ENCODE measurements at places on chromosomes 5 and 9.

- no peak for DNase-seq
These were observed 166.9 kb downstream of the CDC42SE2 start for GRCh38 chr5:131430794-131431193.

DNA sequence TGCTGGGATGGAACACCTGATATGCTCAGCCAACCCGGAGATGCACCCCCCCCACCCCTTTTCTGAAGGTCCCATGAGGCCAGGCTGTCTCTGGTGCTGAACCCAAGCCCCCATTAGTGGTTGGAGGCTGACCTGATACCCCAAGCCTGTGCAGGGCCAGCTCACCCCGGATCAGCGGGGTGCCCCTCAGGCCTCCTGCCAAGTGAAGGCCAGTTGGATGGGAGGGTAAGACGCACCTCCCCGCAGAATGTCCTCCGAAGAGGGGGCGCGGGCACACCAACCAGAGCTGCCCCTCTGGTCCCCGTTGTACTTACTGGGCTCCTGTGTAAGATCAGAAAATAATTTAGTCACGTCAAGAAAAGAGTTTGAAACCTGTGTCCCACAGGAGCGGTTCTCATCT is 76.8 kb upstream of the OTULINL start:
- no peak for DNase-seq

DNA sequence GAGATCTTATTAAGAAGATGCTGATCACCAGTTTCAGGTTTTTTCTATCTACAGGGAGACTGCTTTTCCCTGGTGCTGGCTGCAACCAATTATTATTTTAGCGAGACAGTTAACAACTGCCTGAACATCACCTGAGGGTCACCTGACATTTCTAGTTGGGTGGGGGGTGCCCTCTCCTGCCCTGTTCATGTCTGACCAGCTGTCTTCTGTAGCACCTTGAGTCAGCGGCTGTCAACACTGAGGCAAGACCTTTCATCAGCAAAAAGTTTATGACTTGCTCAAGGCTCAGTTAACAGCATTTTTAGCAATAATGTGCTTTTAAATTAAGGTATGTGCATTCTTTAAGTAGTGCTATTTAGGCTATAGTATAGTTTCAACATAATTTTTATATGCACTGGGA is 58.0 kb downstream of the ADCY2 start:
- DNase-seq: no peak

GRCh38 chr5:158074992-158075769 is 216.2 kb upstream of the CLINT1 start:
- peak; percentile 68 for DNase-seq

- DNase-seq: no peak
These were observed 628.8 kb downstream of the PDE4D start for GRCh38 chr5:59264639-59265245.

DNA sequence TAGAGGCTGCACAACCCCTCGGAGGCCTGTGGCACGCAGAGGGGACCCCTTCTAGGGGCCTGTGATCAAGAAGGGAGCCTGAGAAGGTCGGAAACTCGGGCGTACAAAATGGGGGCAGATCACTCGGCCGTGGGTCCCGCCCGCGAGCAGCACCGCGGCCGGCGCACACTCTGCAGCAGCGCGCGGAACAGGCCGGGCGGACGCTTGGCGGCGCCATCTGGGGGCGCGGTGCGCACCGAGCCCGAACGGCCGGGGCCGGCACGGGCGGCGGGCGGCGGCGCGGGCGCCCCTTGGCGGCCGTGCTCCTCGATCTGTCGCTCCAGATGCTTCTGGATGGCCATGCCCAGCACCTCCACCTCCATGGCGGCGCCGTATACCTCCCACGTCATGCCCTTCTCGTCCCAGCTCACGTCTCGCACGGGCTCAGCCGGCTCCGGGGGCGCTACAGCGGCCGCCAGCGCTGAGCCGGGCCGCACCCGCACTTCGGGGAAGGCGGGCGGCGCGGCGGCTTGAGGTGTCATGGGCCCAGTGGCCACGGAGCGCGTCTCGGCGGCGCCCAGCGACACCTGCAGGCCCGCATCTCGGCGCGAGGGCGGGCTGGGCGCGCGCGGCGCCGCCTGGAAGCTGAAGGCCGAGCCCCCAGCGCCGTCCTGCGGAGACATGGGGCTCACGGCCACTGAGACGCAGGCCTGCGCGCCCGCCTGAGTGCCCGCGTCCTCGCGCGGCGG is 13.1 kb downstream of the GPRIN1 start:
- DNase-seq: peak; percentile 76

DNA sequence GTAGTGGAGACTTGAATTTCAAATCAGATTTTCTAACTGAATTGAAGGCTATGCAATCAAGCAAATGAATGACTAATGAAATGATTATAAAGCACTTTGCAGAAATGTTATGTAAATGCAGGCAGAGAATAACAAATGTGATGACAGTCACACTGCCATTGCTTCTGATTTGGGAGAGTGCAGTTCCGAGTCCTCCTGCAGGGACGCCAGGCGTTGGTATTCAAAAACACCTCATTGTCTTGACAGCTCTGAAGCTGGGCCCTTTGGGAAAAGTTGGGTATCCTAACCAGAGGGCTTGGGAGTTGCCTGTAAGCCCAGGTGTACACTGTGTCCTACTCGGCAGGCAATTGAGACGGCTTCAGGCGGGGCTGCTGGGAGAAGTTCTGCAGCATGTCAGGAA is 57.9 kb downstream of the C5orf15 start:
- DNase-seq: no peak

GRCh38 chr9:80596579-80596978 is 1024.8 kb downstream of the TLE4 start:
- DNase-seq: no peak

DNA sequence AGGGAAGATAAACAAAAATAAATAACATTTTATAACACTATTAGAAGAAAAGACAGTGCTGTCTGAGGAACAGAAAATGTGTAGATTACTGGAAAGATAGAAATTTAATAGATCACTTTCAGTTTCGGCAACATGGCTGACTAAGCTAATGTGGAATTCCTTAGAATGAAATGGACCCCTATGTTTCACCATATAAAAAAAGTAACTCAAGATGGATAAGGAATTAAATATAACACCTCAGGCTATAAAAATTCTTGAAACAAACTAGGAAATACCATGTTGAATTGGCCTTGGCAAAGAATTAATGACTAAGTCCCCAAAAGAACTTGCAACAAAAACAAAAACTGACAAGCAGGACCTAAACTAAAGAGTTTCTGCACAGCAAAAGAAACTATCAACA is 558.3 kb downstream of the CHSY3 start:
- no peak for DNase-seq

DNA sequence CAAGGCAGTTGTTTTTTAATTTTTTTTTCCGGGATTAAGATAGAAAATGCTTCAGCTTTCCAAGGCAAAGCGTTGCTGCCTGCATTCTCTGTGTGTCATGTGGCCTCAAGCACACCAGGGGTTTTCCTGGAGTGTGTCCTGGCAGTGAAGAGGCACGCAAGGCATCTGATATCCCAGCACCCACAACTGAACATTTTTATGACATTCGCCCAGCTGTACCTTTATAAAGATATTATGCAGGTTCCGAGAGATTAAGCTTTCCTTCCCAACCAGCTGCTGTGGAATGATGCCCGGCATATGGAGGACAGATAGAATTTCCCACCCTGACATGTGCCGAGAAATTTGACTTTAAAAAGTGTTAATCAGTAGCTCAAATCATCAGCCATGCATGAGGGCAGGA is 205.6 kb downstream of the GADD45G start:
- DNase-seq: no peak

- no peak for DNase-seq
These were observed 1.6 kb downstream of the CCL19 start for GRCh38 chr9:34689512-34689911.

- DNase-seq: no peak
These were observed 159.9 kb downstream of the LURAP1L start for GRCh38 chr9:12934545-12935272.

DNA sequence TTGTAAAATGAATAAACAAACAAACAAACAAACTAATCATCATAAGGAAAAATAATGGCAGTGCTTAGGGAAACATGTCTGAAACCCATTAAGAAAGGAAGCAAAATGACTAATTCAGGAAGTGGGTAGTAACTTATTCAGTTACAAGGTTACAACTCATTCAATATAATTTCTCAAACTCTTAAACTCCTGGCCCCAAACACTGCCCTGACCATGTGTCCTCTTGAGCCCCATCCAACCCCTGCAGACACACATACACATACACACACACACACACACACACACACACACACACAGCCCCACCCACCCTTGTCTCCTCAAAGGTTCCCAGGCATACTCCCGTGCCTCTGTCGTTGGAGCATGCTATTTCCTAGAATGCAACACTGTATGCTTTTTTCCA is 193.9 kb downstream of the SEC61B start:
- DNase-seq: no peak

DNA sequence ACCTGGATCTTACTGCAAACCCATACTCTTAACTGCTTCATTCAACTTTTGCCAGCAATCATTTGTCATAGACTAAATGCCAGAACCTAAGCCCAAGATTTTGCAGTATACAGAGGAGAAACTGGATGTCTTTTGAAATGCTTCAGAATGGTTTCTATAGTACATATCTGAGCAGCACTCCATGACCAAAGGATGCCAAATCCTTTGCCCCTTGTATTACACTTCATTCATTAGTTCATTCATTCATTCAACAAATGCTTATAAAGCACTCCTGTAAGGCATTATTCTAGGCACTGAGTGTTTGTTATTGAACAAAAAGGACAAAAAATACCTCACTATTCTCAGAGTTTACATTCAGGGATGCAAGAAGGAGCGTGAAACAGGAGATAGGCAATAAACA is 119.9 kb downstream of the SLC1A3 start:
- no peak for DNase-seq

DNA sequence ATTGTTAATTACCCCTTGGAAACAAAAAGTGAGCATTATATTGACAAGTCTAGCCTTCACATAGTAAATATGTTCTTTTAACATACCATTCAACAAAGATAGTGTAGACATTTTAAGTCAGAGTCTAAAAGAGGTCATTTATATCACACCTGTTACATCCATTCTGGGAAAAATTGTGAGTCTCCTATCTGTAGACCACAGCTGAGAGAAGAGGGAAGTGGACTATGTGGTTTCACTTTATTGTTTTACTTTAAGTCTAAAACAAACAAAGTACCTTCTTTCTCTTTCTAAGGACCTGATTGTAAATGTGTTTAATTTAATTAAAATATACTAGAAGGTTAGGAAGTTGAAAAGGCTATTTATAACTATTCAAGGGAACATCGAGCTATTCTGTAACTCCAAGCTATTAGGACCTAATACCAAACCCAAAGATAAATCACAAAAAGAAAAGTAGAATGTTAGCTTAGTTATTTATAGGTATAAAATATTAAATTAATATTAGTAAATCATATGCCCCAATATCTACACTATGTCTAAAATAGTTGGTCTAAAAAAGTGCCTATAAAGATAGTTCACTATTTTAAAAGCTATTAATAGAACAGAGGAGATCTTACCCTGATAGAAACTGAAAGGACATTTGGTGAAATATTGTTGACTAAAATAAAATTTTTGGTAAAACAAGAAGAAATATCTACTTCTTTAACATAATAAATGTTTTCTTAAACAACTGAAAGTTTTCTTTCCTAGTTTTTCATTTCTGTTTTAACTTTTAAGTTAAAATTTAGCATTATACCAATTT is 134.9 kb downstream of the TMEM167A start:
- no peak for DNase-seq

- DNase-seq: no peak
These were observed 536.1 kb downstream of the ZNF608 start for GRCh38 chr5:124210111-124210910.

GRCh38 chr9:4193391-4193790 is 106.5 kb downstream of the GLIS3 start:
- DNase-seq: no peak

GRCh38 chr9:134552349-134552990 is 89.1 kb upstream of the COL5A1 start:
- no peak for DNase-seq

DNA sequence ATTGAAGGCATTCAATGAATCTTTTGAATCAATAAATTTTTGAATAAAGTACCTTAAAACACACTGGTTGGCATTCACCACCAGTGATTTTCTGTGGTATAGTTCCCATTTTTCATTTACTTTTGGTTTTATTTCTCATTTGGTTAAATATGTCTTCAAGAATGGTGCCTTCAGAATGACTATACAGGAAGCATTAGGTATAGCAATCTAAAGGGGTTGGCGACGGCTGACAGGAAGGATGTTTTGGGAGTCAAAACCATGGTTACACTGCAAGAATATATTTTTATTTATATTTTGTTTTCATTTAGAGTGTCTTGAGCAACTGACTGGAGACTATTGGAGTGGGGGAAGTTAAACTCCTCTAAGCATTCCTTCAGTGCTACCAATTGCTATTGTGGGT is 235.7 kb downstream of the HTR1A start:
- DNase-seq: no peak

GRCh38 chr5:99788482-99788881 is 746.7 kb upstream of the FAM174A start:
- no peak for DNase-seq

- DNase-seq: peak; percentile 59
These were observed 398 bp upstream of the BASP1 start for GRCh38 chr5:17216974-17217492.

GRCh38 chr9:91116211-91116610 is 245.5 kb downstream of the AUH start:
- no peak for DNase-seq

DNA sequence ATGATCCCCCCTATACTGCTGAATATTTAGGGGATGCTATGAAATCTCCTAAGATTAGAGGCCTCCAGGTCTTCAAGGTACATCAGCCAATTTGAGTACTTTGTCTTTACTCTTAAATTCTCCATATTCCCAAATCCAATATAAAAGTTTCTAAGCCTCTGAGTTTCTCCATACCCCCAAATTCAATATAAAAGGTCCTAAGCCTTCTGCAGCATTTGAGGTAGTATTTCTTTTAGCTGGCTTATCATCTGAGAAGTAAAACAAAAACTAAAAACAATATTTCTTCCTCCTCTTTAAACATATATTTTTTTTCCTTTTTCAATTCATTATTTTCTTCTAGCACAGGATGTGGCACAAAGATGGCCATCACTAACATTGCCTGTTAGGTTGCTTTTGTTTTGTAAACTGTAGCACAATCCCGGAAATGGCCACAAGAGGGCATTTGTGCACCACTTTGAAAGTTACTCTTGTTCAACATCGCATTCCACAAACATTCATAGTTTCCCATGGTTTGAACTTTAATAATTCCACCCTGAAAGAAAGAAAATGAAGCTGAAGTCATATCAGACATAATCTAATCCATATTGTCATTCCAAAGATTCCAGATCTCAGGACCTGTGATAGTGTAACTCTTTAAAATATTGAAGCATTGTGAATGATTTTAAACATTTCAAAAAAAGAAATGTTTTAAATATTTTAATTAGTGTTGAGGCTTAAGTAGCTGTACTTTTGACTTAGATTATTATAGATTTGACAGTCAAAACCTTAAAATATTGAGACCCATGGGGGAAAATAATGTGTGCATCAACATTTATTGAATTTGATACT is 21.0 kb upstream of the SCGB3A2 start:
- peak; percentile 63 for DNase-seq

DNA sequence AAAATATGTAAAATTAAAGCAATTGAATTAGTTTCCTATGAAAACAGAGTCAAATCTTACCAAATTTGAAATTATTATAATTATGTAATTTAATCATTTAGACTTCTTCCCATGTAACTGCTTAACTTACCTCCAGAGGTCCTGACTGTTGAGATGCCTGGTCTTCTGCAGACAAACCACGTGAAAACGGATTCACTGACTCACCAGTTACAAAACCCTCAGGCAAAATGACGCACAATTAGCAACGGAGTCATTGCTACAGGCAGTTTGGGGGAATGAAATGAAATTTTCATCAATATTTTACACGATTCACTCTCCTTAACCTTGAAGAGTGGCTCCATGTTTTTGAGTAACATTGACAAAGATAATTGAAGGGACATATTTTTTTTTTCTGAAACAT is 460.8 kb downstream of the MTRR start:
- no peak for DNase-seq
